Activated T-helper 17 cell treated with anti-CD3 and anti-CD28 coated beads, Interleukin-2, amount 50 U/mL, for 72 hours (primary cell): ENCODE measurements at places on chromosomes 13 and 19. TPM values are rescaled to one million over a fixed set of nuclear protein-coding genes. Genes with fewer than 3 reads are reported as not detected.

Gene POU2F2
- total RNA-seq = 95.9 TPM

Gene KASH5
- total RNA-seq = 1.1 TPM

GRCh38 chr13:75748874-75749273, 112.7 kb downstream of the LMO7 start:
- no peak for ATAC-seq

DNA sequence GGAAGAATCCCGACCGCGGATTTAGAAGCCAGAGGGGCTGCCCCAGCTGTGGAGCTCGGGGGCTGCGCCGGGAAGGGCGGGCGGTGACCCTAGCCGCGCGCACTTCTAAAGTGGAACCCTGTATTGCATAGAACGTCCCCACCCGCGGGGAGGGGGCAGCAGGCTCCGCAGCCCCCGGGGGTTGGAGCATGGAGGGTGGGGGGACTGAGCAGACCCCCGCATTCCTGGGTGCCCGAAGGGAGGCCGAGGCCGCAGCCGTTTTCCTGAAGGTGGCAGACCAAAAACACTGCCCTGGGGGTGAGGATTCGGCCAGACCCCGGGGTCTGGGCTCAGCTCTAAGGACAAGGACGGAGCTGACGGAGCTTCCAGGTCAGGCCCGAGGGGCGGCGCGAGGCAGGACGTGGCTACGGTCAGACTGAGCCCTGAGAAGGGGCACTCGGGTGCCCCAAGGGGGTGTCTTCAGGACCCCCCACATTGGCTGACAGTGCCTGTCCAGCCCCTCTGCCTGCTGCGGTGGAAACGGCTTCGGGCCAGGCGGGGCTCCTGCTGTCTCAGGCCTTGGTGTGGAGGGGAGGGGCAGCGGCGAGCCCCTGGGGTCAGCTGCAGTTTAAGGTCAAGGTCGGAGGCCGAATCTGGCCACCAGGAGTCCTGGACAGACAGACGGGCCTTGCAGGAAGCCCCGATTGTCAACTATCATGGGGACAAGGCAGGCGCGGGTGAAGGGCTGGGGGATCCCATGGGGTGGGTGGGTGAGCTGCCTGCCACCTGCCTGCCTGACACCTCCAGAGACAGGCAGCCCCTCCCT, 12.6 kb downstream of the MKNK2 start:
- no peak for ATAC-seq

GRCh38 chr13:102830646-102831045, 15.2 kb upstream of the ERCC5 start:
- no peak for ATAC-seq

DNA sequence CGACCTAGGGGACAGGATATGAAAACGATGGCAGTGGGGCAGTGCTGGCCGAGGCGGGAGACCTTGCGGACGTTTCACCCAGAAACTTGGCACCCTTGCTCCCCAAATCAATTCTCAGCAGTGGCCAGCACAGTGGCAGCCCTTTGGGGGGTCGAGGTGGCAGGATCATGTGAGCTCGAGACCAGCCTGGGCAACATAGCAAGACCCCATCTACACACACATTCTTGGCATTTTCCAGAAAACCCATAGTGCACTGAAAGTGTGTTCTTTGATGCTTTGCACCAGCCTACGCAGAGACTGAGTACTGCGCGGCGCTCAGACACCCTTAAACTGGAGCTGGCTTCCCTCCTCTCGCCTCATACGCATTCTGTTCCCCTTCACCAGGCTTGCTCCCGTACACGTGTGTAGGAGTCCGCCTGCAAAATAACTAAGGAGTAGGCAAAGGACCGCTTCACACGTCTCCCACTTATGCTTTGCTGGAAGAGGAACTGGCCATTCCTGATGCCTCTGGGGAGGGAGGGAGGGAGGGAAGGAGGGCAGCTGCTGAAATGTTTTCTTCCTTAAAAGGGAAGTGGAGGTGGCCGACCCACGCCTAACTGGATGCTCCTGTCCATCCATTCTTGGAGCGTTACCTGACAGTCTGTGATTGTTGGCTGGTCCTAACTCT, 23.5 kb upstream of the MIER2 start:
- ATAC-seq = no peak

- no peak for ATAC-seq
Measured at GRCh38 chr13:65789815-65790214, 1440.3 kb downstream of the PCDH9 start.

Gene LILRB4
- not detected for total RNA-seq

DNA sequence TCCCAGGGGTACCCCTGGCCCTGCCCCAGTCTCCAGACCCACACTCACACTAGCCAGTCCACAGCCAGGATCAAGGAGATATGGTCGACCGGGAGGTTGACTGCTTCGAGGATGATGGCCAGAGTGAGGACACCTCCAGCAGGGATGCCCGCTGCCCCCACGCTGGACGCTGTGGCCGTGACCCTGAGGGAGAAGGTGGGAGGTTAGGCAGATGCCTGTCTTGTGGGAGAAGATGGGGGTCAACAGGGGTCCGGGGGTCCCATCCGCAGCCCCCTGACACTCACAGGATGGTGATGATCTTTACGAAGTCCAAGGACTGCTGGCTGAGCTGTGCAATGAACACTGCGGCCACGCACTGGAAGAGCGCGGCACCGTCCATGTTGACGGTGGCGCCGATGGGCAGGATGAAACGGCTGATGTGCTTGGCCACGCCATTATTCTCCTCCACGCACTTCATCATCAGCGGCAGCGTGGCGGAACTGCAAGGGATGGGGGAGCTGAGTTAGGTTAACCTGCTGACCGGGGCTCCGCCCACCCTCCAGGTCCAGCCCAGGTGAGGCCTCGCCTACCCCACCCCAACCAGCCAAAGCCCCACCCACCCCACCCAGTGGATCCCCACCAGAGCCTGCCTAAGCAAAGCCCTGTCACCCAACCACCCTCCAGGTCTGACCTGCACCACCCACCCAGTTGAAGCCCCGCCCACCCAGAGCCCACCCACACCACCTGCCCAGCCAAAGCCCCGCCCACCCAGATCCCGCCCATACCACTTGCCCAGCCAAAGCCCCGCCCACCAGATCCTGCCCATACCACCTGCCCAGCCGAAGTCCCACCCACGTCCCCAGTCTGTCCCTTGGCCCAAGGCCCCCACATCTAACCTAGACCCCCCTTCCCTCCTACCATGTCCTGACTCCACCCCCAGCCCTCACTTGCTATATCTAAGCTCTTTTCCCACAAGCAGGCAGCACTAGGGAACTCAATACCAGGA, 11.2 kb downstream of the SLC1A5 start:
- ATAC-seq = no peak

Gene SLC46A3
- total RNA-seq = 3.2 TPM

Gene SSBP4
- 73.8 TPM for total RNA-seq

Gene LGALS16
- total RNA-seq = not detected

GRCh38 chr13:69999875-70000274, 107.8 kb upstream of the ATXN8OS start:
- no peak for ATAC-seq

GRCh38 chr19:27752530-27753184, 1460.3 kb downstream of the UQCRFS1 start:
- no peak for ATAC-seq

- no peak for ATAC-seq
Measured at GRCh38 chr13:109720758-109721184, 65.6 kb downstream of the IRS2 start.

GRCh38 chr13:51167393-51168191, 54.6 kb upstream of the FAM124A start:
- no peak for ATAC-seq
